ENCODE measurements at places on chromosomes 12 and 14.
A peak's percentile ranks its signal among the peaks of the same experiment; 100 is the strongest.

DNA sequence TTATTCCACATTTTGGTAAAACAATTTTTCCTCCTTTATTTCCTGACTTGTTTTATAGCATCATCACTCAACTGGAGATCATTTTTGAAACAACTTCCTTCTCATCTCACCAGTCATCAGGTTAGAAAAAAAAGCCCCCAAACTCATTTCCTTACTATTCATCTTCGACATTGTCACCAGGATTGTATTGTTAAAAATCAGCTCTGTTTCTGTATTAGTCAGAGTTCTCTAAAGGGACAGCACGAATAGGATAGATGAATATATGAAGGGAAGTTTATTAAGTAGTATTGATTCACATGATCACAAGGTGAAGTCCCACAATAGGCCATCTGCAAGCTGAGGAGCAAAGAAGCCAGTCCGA, 392.6 kb downstream of the FUT8 start:
- no peak for DNase-seq

DNA sequence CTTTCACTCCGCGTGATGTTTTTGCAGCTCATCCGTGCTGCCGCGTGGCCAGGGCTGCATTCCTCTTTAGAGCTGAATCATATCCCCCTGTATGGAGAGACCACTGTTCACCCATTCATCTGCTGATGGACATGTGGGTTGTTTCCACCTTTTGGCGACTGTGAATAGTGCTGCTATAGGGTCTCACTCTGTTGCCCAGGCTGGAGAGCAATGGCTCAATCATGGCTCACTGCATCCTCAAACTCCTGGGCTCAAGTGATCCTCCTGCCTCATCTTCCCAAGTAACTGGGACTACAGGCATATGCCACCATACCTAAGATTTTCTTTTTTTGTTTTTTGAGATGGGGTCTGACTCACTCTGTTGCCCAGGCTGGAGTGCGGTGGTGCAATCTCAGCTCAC, 36.5 kb downstream of the RILPL1 start:
- no peak for DNase-seq

DNA sequence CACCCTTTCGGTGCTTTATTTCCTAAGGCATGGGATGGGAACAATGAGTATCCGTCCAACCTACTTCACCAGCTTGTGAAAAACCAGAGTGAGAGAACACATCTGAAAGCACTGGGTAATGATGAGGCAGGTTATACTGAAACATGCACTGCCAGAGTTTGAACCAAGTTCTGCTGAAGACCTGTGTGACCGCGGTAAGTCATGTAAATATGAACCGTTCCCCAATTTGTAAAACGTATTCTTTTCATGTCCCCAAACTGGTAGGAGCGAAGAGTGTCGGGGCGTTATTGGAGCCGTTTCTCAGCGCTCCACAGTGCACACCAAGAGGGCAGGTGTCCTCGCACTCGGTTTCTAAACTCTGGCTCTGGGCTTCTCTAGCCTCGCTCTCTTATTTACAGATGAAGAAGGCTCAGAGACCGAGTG, 788 bp upstream of the NGDN start:
- no peak for DNase-seq

GRCh38 chr12:58067610-58068387, 126.4 kb downstream of the ATP23 start:
- peak; percentile 55 for DNase-seq

- no peak for DNase-seq
Observed at GRCh38 chr12:1083151-1083888, 92.3 kb downstream of the ERC1 start.

DNA sequence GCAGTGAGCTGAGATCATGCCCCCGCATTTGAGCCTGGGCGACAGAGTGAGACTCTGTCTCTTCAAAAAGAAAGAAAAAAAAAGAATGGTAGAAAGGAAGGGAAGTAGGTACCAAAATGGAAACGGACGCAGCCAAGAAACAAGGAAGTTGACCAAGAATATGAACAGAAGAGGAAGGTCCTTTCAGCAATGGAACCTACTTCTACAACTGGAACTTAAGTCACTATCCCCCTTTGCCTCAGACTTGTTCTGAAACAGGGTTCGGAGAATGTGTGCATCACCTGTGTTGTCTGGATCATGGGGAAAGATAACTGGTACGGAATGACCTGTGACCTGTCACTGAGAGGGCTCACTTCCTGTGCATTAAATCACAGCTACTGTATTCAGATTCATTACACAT, 43.9 kb upstream of the RNASE1 start:
- no peak for DNase-seq
